ENCODE measurements at places on chromosomes 3 and 15.

GRCh38 chr15:40932649-40933516 is 3.7 kb downstream of the DLL4 start:
- DNase-seq, result no peak

- no peak for DNase-seq
Measured at GRCh38 chr3:112871735-112872134, 25.1 kb upstream of the CD200R1L start.

DNA sequence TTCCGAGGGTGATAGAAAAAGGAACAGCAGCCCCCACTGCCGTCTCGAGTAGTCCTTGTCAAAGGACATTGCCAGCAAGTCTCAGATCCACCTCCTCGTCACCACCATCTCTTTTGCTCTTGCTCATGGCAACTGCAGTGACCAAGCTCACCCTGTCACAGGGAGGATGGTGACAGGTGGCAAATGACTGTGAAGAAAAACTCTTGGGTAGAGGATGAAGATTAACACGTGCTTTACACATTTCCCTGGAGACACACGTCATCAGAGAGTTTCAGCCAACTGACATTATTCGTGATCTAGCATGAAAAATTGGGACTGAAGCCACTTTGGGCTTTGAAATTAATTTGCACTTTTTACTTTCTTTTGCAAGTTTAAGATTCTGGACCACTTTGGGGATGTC is 174.3 kb downstream of the EBLN2 start:
- DNase-seq, result no peak

DNA sequence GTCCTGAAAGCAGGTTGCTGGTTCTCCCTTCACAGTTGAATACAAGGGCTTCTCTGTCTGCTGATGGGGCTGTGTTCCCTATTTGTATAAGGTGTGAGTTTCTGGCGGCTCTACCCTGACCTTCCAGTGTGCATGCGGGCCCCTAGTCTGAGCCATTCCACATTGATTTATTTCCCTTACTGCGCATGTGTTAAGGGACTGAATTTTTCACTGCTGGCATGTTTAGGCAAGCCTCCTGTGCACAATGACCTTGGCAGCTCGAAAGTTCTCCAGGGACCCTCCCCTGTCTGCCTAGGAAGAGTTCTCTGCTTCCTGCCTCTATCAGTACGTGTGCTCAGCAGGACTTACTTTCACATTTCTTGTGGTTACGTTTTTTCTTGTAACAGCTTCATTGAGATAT is 11.4 kb downstream of the TRAK1 start:
- DNase-seq, result no peak

DNA sequence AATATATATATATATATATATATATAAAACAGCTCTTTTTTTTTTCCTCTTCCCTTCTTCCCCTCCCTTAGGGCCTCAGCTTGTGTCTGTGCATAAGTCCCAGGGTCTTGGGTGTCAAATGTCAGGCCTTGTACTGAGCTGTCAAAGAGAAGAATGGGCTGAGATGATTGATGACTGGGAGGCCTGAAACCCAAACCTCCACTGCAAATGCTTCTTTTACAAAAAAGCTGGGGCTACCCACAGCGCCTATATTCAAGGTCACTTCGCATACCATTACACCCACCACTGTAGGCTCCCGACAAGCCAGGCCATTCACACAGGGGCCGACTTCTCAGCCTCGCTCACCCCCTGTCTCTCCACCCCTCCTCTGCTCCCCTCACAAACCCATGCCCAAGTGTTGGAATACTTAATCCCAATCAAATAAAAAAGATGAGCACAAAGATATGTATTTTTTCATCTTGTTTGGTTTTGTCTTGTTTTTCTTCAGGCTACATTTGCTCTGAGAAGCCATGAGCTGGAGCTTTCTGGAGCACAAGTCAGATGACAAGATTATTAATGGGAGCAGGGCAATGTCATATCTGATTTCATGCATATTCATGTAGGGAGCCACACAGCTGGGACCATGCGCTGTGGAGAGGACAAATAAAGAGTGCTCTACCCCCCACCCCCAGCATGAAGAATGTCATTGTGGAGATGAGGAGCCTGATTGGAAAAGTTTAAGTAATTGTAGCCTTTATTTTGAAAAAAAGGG is 614.4 kb upstream of the NR2F2 start:
- DNase-seq, result no peak

DNA sequence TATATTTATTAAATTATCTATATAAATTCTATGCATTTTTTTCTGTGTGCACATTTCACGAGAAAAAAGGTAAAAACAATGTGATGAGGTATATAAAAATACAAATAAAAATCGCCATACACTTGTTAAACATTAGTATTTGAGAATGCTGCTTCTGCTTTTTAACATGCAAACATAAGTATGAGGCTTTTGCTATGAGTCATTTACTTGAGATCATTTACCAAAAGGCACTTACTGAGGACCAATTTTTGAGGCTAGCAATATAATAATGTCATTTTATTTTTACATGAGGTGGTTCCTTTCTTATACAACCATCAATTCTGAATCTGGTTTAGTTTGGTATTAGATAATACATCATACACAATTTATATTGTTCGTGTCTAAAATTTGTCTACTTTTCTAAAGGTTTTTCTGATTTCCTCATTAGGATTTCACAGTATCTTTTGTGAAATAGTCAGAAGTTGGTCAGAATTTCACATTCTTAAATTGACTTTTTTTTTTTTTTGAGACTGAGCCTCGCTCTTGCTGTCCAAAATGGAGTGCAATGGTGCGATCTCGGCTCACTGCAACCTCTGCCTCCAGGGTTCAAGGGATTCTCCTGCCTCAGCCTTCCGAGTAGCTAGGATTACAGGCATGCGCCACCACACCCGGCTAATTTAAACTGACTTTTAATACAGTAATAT is 25.6 kb downstream of the DCUN1D1 start:
- no peak for DNase-seq

DNA sequence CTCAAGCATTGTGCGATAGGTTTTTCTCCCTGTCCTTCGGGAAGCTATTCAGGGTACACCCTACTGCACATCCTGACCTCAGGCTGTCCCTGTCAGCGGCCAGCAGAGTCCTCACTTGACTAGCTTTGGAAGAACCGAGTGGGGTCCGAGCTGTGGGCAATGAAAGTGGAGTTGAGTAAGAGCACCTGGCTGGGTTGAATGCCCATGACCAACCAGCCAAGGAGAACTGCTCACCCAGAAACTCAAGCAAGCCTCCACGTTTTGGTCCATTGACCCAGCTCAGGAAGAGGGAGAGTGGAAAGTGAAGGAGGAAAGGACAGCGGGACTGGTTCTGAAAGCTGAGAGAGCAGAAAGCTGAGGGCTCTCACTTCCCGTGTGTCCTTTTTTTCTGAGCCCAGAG is 36.0 kb upstream of the HDGFL3 start:
- DNase-seq, result no peak

DNA sequence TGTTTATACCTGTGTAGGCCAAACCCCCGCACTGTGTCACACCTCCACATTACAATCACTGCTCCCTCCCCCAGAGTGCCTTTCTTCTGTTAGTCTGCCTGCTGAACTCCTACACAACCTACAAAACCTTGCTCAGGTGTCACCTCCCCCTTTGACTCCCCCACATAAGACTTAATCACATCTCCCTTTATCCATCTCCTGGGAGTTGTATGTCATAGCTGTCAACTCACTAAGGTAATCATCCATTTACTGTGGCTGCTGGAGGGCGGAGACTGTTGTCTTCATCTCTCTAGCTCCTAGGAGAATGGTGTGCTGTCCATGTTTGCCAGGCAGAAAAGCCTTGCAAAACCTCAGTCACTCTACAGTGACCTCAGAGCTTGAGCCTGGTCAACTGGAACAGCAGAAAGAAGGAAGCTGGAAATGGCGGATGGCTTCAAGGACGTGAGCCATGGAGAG is 43.8 kb downstream of the ZNF710 start:
- no peak for DNase-seq

DNA sequence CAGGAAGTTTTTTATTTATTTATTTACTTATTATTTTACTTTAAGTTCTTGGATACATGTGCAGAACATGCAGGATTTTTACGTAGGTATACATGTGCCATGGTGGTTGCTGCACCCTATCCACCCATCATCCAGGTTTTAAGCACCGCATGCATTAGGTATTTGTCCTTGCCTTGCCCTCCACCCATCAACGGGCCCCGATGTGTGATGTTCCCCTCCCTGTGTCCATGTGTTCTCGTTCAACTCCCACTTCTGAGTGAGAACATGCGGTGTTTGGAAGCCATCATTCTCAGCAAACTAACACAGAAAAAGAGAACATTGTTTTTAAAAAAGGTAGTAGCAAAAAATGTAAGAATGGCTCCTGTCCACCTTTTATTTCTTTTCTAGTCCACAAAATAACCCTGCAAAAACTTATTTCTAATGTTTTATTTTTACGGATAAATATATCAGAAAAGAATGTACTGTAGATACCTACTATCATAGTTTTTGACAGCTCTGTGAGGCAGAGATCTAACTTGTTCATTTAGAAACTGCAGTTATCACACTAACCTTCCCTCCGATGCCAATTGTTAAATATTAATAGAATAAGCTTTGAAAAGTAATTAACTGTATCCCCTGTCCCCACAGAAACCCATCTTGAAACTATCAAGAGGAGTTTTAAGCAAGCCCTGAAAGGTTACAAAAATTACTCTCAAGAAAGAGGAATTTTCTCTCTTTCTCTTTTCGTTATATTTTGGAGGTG is 189.2 kb downstream of the LPP start:
- DNase-seq, result no peak

- DNase-seq, result no peak
Measured at GRCh38 chr15:92087211-92087610, 233.7 kb downstream of the SLCO3A1 start.

DNA sequence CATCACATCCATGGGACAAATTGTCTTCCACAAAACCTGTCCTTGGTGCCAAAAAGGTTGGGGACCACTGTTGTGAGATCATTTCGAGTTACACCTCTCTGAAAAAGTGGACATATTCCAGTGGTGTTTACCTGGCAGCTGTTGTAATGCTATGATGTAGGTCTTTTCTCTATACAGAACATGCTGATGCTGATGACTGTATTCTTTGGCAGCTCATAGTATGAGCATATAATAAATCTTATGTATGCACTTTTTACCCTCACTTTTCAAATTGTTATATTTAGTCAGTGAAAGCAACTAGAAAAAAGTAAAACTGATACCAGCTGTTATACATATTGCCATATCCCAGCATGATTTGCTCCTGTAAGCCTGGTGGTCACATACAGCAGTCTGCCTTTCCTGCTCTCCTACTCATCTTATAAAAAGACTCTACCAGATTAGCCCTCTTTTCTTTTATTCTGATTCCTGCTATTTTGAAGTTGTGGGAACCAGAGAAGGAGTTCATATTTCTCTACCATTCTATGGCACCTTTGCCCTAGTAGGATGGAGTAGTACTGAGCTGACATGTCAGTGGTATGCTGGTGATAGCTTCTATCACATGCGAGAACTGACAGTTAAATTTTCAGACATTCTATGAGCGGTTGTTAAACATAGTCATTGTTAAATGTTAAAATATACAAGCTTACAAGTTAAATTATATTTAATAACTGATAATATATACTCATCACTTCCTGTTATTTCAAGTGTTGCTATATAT is 128.7 kb downstream of the FNDC3B start:
- no peak for DNase-seq

- no peak for DNase-seq
Measured at GRCh38 chr3:183308751-183309150, 55.7 kb downstream of the B3GNT5 start.

DNA sequence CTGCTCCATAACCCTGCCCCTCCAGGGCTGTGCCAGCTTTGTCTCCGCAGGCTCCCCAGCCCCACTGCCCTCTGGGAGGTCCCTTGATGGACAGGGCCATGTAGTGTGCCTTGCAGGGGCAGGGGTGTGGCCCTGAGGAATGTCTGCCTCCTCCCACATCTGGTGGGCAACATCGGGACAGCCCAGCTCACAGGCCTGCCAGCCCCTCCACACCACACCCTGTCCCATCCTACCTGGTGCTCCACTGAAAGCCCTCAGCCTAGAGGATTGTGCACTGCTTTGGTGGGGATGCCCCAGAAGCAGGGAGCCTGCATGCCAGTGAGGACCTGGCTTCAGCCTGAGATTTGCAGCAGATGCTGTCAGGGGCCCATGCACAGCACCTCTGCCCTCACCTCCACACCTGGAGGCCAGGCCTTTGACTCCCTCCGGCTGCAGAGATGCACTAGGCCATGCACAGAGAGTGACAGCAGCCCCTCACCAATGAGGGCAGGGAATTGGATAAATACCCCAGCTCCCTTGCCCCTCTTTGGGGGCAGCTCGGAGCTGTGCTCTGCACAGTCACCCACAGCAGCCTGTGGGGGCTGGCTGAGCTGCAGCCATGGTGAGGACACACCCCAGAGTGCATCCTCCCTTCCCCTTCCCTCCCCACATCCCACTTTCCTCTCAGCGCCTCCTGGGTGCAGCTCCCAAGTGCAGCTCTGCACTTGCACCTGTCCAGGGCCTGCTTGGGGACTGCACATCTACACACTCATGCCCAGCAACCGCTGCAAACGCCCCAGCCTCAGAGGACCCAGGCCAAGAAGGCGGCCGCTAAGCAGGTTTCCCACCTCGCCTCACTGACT is 2.7 kb downstream of the C3orf22 start:
- DNase-seq, result no peak

GRCh38 chr3:119783883-119784282 is 2.0 kb downstream of the NR1I2 start:
- no peak for DNase-seq

GRCh38 chr15:55820043-55820442 is 77.1 kb upstream of the PRTG start:
- no peak for DNase-seq

- DNase-seq, result no peak
Measured at GRCh38 chr15:53978253-53978906, at the start of gene UNC13C. Gene UNC13C (plus strand): TSS chr15:53978441. CDS start chr15:54012904, 34,463 bp downstream.

GRCh38 chr3:110946810-110947209 is 124.8 kb upstream of the NECTIN3 start:
- DNase-seq, result no peak

- no peak for DNase-seq
Measured at GRCh38 chr3:84962415-84962814, 3.6 kb downstream of the CADM2 start.

GRCh38 chr3:89270201-89270600 is 162.8 kb downstream of the EPHA3 start:
- DNase-seq, result no peak

Data from stimulated activated CD8-positive, alpha-beta memory T cell treated with anti-CD3 and anti-CD28 coated beads, Interleukin-4, amount 100 ng/mL, for 1 hour (primary cell).